ENCODE measurements at places on chromosomes 5 and 9. TPM values are rescaled to one million over a fixed set of nuclear protein-coding genes. Genes with fewer than 3 reads are reported as not detected.

Gene MARVELD2
- total RNA-seq = 0.81 TPM

GRCh38 chr5:169551696-169552095, 31.9 kb upstream of the SPDL1 start:
- DNase-seq = no peak
- no peaks in the 10 kb centered on the region for H3K4me1 ChIP-seq
- H3K36me3 ChIP-seq = no peaks in the 10 kb centered on the region
- no peak overlapping the region for H3K27ac ChIP-seq

GRCh38 chr9:93210324-93210973, 26.5 kb downstream of the WNK2 start:
- no peak for DNase-seq
- no peak overlapping the region for H3K4me3 ChIP-seq
- no peaks in the 10 kb centered on the region for H3K36me3 ChIP-seq
- peaks cover 14% of the 10 kb centered on the region for H3K4me1 ChIP-seq

DNA sequence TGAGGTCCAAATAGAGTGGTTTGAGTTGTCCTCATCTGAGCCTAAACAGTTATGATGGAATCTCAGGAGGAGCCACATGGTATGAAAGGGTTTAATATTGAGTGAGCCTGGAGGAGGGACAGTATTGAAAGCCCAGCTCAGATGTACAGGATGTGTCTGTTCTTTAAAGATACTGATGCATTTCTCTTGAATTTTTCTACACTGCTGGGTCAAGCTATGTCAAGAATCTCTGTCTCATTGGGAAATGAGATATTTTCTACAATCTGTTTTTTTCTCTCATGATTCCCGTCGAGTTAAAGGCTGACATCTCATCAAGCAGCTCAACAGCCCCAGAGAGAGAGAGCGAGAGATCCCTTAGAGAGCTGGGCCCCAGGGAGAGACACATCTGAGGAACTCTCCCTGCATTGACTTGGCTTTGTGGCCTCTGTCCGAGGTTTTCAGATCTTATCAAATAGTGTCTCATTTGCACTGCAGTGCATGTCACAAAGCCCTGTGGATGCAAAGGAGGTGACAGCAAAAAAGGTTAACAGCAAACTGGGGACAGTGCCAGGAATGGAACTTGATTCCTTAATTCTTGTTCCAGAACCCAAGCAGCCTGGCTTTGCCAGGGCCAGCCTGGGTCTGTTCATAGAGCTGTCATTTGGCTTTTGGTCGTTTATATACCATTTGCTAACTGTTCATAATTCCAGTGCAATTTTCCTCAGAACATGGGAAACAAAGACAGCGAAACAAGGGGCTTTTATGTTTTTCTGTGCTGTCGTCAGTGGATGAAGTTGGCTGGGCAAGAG, 19.0 kb upstream of the ACTBL2 start:
- H3K4me3 ChIP-seq = no peak overlapping the region
- no peaks in the 10 kb centered on the region for H3K36me3 ChIP-seq
- no peaks in the 10 kb centered on the region for H3K27me3 ChIP-seq
- H3K27ac ChIP-seq = no peak overlapping the region

GRCh38 chr5:912280-913091, 19.8 kb downstream of the TRIP13 start:
- no peak overlapping the region for H3K4me3 ChIP-seq
- no peaks in the 10 kb centered on the region for H3K27me3 ChIP-seq
- no peak for DNase-seq
- H3K4me1 ChIP-seq = no peaks in the 10 kb centered on the region

DNA sequence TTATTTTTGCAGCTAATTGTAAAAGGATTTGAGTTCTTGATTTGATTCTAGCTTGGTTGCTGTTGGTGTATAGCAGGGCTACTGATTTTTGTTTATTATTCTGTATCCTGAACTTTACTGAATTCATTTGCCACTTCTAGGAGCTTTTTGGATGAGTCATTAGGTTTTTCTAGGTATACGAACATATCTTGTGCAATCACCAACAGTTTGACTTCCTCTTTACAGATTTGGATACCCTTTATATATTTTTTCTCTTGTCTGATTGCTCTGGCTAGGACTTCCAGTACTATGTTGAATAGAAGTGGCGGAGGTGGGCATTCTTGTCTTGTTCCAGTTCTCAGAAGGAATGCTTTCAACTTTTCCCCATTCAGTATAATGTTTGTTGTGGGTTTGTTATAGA, 210.8 kb downstream of the FGF10 start:
- H3K4me3 ChIP-seq = no peak overlapping the region
- H3K36me3 ChIP-seq = no peaks in the 10 kb centered on the region
- no peak overlapping the region for H3K27ac ChIP-seq
- H3K27me3 ChIP-seq = no peaks in the 10 kb centered on the region

Measured in thoracic aorta (tissue), 2 donors.